ENCODE measurements at places on chromosomes 16 and 17.

GRCh38 chr16:89143911-89144675 is 27.5 kb upstream of the CDH15 start:
- no peak for DNase-seq

DNA sequence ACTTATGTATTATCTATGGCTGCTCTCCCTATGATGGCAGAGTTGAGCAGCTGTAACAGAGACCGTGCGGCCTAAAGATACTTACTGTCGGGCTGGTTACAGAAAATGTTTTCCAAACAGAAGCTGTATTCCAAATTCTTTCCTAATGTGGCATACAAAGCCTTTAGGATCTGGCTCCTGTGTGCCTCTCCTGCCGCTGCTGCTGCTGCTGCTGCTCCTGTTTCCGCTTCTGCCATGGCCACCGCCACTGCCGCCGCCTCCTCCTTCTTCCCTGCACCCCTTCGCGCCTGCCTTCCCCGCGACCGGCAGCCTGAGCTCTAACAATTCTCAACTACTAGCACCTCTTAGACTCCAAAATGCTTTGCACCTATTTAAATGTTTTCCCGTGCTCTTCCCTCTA is 263.9 kb upstream of the TBX2 start:
- no peak for DNase-seq

DNA sequence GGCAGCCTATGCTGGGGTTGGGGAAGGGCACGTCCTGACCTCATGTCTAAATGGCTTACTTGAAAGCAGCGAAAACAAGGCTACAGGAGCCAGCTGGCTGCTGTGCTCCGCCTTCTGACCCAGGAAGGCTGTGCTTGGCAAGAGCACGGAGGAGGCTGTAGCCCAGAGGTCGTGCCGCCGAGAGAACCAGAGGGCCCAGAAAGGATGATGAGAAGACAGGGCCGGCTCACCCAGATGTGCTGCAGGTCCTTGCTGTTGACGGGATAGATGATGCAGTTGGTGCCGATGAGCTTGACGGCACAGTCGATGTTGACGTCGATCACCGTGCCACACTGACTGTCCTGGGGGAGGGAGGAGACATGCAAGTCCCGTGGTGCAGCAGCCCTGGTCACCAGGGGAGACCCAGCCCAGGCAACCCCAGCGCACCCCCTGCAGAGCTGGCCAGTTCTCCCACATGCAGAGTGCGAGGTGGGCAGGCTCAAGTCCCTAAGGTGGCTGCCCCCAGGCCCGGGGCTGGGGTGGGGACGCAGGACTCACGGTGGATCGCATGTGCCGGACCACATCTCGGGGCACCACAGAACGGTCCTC is 20.7 kb downstream of the SPHK1 start:
- DNase-seq, result no peak

- DNase-seq, result no peak
Observed at GRCh38 chr17:40178021-40178601, 841 bp downstream of the RAPGEFL1 start.

DNA sequence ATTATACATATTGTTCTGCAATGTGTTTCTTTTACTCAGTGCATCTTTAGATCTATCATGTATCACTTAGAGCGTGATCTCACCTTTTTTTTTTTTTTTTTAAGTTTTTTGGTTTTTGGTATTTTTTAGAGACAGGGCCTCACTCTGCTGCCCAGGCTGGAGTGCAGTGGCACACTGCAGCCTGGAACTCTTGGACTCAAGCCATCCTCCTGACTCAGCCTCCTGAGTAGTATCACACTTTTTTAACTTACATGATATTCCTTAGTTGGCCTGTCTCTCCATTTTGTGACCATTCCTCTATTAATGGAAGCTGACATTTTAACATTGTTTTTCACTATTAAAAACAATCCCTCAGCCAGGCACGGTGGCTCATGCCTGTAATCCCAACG is 4.7 kb upstream of the MPO start:
- no peak for DNase-seq

- no peak for DNase-seq
Observed at GRCh38 chr16:54473226-54473993, 186.8 kb upstream of the IRX3 start.

DNA sequence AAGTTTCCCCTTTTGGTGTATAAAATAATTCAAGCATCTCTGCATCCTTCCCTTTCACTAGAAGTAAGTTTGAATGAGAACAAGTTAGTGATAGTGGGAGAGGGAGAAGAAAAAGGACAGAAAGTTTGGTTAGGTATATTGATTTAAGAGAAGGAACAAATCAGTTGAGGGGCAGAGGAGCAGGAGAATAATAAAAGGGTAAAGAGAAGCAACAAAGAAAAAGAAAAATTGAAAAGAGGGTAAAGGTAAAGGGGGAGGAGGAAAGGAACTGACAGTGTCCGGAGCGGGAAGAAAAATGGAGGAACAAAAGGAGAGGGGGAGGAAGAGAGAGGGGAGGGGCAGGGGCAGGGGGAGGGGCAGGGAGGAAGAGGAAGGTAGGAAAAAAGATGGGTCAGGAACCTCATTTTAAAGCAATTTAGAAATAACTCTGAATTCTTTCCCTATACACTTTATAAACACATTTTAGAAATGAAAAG is 6.3 kb upstream of the IGF2BP1 start:
- no peak for DNase-seq

GRCh38 chr16:20904507-20905081 is 4.0 kb downstream of the LYRM1 start:
- DNase-seq, result peak; percentile 64

GRCh38 chr16:21526923-21527807 is 72.2 kb upstream of the METTL9 start:
- DNase-seq, result no peak

- no peak for DNase-seq
Observed at GRCh38 chr17:72259922-72260321, 139.1 kb downstream of the SOX9 start.

GRCh38 chr17:17028059-17028877 is 14.0 kb upstream of the MPRIP start:
- DNase-seq, result peak; percentile 48

GRCh38 chr17:73042225-73042624 is 50.3 kb downstream of the SLC39A11 start:
- DNase-seq, result no peak

- no peak for DNase-seq
Observed at GRCh38 chr17:52696362-52696761, 537.8 kb upstream of the CA10 start.

GRCh38 chr16:85986931-85987749 is 88.2 kb downstream of the IRF8 start:
- peak; percentile 23 for DNase-seq

- DNase-seq, result no peak
Observed at GRCh38 chr17:37517881-37518280, 28.2 kb downstream of the DUSP14 start.

- DNase-seq, result no peak
Observed at GRCh38 chr17:75513641-75514000, 1.7 kb downstream of the CASKIN2 start.

DNA sequence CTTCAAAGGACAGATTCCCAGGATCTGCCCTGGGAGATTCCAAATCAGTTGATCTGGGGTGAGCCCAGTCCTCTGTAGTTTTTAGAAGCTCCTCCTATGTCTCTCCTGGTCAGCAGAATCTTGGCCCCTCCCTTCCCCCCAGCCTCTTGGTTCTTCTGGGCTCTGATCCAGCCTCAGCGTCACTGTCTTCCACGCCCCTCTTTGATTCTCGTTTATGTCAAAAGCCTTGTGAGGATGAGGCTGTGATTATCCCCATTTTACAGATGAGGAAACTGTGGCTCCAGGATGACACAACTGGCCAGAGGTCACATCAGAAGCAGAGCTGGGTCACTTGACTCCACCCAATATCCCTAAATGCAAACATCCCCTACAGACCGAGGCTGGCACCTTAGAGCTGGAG is 840 bp upstream of the CDH5 start:
- no peak for DNase-seq

DNA sequence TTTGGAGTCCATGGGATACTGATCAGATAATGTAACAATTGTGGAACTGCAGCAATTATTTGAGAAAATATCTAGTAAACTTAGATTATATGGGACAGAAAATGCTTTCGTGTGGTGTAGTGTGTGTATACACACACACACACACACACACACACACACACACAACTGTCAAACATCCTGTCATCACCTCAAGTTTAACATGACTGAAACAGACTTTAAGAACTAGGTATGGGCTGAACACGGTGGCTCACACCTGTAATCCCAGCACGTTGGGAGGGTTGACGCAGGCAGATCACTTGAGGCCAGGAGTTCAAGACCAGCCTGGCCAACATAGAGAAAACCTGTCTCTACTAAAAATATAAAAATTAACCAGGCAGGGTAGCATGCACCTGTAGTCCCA is 544 bp upstream of the EVI2A start:
- no peak for DNase-seq

DNA sequence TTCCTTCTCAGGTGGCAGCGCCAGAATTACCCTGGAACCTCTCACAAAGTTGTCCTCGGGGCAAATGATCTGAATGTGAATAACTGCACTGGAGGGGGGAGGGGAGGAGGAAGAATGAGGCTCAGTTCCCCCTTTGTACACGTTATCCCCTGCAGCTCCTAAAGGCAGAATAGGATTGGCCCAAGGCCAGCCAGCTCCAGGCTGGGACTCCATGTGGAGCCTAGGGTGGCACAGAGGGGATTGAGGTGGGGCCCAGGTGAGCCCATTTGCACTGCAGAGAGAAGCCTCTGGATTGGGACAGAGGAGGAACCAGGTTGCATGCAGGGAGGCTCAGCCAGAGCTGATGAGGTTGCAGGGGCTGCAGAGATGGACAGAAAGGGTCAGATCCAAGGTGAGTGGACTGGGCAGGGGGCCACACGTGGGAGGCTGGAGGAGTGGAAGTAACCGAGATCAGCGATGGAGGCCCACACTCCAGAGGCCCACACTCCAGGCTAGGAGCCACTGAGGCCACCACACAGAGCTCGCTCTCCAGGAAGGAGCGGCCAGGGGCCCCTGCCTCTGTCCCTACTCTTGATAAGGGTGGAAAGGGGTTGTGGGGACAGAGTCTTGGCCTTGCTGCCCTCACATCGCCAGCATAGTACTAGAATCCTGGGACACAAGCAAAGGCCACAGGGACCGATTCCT is 78.6 kb downstream of the RBFOX3 start:
- no peak for DNase-seq

- DNase-seq, result no peak
Observed at GRCh38 chr16:74570412-74571301, 36.3 kb downstream of the GLG1 start.

DNA sequence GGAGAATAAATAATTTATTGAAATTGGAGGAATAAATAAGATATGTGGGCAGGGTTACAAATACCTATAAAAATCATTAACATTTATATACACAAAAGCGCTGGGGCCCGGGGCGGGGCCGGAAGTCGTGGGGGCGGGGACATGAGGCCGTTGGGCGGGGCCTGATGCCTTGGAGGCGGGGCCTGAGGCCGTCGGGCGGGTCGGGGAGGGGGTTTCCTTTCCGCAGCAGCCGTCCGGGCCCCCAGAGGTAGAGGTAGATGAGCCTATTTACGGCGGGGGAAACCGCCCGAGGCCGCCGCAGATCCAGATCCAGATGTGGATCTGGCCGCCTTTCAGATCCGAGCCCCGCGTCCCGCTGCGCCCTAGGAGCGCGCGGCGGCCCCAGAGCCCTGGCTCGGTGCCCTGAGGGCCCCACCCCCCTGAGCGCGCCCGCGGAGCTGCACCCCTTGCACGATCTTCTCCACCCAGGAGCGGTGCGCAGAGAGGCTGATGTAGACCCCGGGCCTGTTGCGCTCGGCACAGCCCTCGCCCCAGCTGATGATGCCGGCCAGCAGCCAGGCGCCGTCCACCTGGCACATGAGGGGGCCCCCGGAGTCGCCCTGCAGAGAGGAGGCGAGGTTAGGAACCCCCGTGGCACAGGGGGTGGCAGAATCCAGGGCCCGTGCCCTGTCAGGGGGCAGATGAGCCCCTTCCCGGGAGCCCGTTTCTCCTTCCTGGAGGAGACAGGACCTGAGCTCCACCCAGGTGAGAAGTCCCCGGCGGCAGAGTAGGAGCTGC is 5.1 kb downstream of the PRSS22 start:
- DNase-seq, result no peak

DNA sequence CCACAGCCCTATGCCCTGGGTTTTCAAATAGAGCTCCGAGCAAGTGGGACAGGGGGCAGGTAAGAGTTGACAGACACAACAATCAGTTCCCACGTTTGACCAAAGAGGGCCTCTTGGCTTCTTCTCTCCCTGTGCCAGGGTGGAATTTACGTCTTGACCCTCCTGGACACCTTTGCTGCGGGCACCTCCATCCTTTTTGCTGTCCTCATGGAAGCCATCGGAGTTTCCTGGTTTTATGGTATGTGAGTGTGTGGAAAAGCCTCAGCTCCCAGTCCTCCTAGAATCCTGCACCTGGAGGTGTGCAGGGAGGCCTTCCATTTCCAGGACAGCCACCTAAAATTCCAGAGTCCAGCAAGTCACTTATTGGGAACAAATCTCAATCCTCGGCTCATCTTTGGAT is 42.5 kb downstream of the SLC6A2 start:
- DNase-seq, result no peak

DNA sequence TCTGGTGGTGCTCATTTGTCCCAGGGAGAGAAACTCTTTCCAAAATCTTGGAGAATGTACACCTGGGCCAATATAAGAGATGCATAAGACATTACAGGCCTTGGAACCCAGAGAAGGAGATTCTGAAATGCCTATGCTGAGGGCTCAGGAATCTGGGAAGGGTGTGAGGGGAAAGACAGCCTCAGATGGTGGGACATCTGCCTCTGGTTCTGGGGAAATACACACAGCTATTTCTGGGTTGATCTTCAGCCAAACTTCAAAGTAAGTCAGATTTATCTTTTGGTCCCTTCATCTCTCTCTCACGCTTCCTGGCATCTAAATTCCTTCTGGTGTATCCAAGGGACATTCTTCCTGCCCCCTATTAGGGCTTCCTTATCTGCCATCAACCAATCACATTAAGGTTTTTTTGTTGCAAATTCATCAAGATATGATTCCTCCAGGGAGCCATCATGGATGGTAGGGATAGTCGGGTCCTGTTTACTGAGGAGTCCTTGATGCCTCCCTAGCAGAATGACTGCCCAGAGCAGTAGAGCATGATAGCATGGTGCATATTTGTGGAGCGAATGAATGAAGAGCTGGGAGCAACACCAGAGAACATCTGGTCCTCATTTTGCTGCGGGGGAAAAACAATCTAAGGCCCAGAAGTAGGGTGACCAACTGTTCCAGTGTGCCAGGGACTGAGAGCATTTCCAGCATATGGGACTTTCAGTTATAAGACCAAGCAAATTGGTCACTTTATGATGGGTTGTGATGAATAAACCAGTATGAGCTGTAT is 35.7 kb upstream of the DYNLL2 start:
- DNase-seq, result no peak

- no peak for DNase-seq
Observed at GRCh38 chr16:81458149-81458669, 13.6 kb downstream of the CMIP start.

- no peak for DNase-seq
Observed at GRCh38 chr17:2692781-2693135, 18.8 kb downstream of the CLUH start.

- DNase-seq, result no peak
Observed at GRCh38 chr17:63435681-63436522, 10.2 kb downstream of the CYB561 start.

- DNase-seq, result no peak
Observed at GRCh38 chr16:27526180-27526579, 23.5 kb downstream of the GTF3C1 start.

All from mesenchymal stem cell (in vitro differentiated cells and primary cell).